ENCODE measurements at places on chromosomes 2 and 18. TPM values are rescaled to one million over a fixed set of nuclear protein-coding genes. Genes with fewer than 3 reads are reported as not detected.

DNA sequence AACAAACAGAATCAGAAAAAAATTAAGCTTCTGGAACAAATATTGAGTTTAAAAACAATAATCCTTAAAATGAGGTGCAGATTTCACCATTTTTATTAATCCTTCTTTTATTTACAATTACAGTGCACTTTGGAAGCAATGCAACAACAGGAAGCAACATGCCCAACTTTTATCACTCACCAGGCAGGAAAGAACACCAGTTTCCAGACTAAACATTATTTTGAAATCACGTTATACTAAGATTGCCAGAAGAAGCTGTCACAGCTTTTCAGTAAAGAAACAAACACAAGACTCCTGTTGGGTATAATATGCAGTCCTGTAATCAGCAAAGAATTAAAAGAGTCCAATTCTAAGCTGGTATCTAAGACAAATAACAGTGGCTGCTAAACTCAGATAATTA is 137.9 kb upstream of the ZC3H15 start:
- no peak for DNase-seq

- no peak for DNase-seq
Measured at GRCh38 chr2:113709022-113709421, 47.4 kb downstream of the SLC35F5 start.

GRCh38 chr2:186346216-186346615 is 139.8 kb upstream of the ZC3H15 start:
- no peak for DNase-seq

DNA sequence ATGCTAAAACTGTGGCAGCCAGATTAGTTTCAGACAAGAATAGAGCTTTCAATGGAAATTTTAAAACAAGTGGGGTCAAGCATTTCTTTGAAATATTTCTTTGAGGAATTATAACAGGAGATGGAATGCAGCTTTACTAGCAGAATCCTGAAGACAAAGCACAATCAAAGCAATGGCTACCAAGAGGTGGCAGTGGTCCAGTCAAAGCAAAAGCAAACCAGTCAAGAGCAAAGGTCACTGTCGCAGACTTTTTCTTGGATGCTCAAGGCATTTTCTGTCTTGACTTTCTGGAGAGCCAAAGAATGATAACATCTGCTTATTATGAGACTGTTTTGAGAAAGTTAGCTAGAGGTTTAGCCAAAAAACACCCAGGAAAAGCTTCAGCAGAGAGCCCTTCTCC is 351.2 kb upstream of the DLGAP1 start:
- no peak for DNase-seq

GRCh38 chr18:35172451-35173035 is 68.3 kb upstream of the ZNF397 start:
- DNase-seq, result no peak

DNA sequence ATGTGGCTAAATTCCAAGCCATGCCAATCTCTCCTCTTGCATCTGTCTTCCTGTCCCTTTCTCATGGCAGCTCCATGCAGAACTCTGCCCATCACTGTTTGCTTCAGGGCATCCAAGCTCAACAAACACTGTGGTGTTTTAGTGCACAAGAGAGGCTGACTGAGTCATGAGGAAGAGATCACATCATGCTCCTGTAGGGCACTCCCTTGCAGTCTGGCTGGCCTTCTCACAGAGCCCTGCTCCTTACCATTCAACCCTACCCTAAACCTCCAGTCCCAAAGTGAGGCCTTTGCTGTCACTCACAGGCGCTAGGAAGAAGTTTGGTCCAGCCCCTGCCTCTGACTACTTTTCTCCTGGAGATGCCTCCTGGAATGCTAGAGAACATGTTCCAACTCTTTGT is 194.0 kb downstream of the LRATD1 start:
- DNase-seq, result no peak

DNA sequence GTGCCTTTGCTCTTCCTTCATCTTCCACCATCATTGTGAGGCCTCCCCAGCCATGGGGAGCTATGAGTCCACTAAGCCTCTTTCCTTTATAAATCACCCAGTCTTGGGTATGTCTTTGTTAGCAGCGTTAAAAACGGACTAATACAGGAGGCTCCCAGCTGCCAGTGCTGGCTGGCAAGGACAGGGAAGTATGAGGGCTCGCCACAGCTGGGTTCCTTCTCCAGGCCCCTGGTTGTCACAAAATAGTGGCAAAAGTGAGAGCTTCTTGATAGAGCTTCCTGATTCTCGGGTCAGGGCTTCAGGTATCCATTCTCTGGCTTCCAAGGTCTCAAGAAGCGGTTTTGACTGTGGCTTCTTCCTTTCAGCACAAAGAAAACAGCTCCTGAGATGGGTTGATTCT is 85.0 kb downstream of the ZNF516 start:
- DNase-seq, result no peak

DNA sequence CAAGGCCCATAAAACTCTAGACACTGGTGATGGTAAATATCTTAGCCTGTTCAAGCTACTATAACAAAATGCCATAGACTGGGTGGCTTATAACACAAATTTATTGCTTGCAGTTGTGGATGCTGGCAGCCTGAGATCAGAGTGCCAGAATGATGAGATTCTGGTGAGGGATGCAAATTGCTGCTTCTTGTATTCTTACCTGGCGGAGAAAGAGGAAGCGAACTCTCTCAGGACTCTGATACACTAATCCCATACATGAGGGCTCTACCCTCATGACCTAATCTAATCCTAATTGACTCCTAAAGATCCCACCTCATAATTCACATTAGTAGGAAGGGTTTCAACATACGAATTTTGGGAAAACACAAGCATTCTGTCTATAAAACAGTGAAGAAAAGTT is 4.6 kb upstream of the IER3IP1 start:
- no peak for DNase-seq

DNA sequence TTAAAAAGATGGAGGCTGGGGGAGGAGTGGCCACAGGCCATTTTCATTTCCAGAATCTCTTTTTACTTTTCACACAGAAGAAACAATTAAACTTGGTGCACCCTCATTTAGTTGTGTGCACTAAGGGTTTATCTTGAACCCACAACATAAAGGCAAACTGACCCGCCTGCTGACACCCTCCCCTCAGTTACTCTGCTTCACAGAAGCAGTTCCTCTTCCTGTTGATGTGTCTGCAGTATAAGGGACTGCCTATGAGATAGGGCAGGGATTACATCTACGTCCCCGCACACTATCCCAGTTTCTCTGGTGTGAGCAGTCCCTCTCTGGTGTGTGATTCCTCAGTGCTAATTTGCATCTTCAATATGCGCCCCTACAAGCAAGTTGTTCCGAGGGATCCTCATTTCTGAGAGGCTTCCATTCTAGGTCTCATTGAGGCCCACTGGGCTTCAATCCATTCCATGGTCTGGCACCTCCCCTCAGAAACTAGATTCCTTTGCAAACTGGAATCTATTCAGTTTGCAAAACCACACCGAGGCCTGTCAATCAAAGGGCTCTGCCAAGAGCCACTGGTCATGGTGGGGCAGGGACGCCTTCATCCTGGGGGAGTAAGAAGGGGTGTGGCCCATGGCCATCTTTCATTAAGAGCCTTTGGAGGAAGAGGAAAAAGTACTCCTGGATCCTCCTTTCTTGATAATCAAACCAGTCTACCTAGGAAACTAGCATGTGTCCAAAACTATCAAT is 12.3 kb downstream of the CREG2 start:
- no peak for DNase-seq

DNA sequence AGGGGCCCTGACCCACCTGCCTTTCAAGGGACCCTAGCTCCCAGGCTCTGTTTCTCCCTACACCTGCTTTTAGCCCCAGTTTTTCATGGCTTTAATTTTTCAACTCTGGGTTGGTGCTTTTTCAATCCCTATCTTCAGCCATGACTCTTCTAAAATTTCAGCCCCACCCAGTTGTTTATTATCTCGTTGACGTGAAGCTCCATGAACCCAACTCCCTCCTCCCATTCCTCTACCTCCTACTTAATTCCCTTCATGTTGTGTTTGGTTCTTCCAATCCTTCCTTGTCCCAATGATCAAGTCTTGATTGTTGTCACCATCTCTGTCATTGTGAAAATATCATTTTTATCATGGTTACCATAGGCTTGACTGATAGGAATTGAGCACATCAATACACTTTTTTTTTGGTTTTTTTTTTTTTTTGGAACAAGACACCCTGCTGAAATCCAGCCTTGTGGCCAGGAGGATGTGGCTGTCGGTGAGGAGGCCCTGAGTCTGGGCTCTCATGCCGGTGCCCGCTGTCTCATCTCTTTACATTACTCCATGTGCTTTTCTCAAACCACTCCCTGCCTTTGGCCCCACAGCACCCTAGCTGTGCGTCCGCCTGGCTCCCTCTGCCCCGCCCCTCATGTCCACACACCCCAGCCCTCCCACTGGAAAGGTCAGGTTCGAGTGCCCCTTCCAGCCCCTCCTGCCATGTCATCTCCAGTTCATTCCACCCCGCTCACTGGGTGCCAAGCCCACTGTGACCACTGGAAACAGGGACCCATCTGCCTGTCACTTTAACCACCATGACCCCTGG is 39.3 kb downstream of the NAPG start:
- no peak for DNase-seq

DNA sequence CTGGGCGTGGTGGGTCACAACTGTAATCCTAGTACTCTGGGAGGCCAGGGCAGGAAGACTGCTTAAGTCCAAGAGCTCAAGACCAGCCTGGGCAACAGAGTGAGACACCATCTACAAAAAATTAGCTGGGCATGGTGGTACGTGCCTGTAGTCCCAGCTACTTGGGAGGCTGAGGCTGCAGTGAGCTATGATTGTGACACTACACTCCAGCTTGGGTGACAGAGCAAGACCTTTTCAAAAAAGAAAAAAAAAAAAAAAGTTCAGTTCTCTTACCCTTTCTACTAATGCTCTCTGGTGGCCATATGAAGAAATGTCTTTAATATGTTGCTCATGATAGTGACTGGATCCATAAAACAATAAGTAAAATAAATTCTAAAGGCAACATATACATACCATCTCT is 14.9 kb downstream of the TYW5 start:
- DNase-seq, result no peak

- peak; percentile 39 for DNase-seq
Measured at GRCh38 chr2:202064171-202064880, 8.7 kb upstream of the KIAA2012 start.

- no peak for DNase-seq
Measured at GRCh38 chr2:25671622-25672021, 1.8 kb downstream of the DTNB start.

DNA sequence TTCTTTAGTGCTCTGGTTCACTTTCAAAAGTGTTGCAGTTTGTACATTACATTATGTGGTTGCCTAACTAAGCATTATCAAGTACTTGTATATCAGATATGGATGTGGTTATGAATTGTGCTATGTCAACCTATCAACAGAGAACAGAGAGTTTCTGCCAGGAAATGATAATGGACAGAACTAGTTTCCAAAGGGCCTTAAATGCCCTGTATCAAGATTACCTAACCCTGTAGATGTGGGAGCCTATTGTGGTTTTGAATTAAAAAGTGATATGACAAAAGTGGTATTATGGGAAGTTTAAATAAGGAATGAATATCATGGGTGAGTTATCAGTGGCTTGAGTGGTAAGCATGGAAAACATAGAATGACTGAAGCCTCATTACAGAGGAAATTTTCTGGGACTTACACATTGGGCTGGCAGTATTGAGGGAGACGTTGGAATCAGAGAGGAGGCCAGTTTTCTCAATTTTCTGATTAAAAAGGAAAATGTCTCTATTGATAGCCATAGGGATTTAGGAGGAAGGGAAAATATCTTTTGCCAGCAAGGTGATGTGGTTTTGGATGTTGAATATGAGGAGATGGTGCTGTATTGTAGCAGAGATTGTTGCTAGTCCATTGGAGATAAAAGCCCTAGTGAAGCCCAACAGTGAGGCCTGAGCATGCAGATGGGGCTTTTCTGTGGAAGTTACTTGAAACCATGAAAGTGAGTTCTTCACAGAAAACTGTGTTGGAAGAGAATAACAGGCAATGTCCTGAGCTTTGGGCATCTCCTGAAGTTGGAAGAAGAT is 140.7 kb downstream of the TTC27 start:
- no peak for DNase-seq

DNA sequence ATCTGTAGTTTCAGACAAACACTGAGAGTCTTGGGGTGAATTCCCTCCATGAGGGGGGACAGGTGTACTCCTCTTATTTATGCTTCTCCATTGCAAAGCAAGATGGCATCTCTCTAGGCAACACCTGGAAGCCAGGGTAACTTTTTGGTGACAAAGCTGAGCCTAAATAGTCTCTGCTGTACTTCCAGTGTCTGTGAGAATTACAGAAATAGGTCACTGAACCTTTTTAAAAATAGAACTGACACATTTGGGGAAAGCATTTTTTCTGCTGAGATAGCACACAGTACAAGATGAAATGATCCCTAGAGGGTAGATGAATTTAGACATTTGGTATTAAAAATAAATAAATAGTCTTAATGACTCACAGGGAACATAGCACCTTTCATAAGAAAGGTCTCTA is 71.7 kb upstream of the SP3 start:
- no peak for DNase-seq

DNA sequence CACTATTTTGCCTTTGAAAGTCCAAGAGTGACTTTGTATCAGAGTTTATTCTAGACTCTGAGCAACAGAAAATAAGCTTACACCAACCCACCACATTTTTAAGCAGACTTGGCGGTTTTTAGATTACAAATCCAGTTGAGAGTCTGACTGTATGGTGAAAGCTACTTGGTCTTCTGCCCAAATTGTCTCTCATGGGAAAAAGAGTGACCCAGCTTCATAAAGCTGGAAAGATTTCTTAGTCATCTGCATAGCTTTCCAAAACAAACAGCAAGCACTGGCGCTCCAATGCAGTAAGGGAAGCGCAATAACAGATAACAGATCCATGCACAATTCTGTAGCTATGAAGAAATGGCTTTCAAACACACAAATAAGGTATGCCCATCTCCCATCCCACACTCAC is 7.1 kb downstream of the DSG1 start:
- DNase-seq, result peak; percentile 27

DNA sequence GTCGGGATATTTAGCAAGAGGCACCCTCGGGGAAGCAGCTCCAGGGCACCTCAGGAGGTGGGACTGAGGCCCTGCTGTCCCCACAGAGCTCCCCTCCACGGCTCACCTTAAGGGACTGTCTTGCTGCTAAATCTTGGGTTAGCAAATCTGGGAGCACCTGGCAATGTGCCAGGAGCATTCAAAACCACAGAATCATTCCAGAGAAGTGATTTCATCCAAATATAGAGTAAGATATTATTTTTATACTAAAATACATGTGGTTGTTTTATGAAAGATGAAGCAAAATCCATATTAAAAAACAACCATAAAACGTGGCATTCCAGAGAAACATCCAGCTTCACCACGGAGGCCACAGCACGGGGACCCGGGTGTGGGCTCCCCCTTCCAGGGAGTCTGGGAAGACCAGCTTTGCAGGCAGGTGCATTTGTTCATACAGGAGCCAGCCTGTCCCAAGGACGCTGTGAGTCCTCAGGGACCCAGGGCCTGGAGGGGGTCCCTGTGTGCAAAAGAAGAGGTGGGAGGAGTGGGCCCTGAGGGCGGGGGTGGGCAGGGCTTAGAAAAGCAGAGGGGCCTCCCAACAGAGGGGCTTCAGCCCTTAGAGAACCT is 16.3 kb downstream of the HS1BP3 start:
- no peak for DNase-seq

- DNase-seq, result no peak
Measured at GRCh38 chr2:216214768-216215167, 105.6 kb downstream of the XRCC5 start.

AGXT gene
- total RNA-seq, result 0.29 TPM

MYOM1 gene
- total RNA-seq, result 351 TPM

DSG4 gene
- total RNA-seq, result not detected

UGT1A8 gene
- not detected for total RNA-seq

PSMA8 gene
- total RNA-seq, result not detected

RNU2-63P gene
- total RNA-seq, result not detected

RNF152 gene
- total RNA-seq, result 11.8 TPM

ACVR2A gene
- total RNA-seq, result 10.3 TPM

All from left cardiac atrium (tissue), 4 donors.